ENCODE measurements at places on chromosomes 1 and 21. TPM values are rescaled to one million over a fixed set of nuclear protein-coding genes. Genes with fewer than 3 reads are reported as not detected.

DNA sequence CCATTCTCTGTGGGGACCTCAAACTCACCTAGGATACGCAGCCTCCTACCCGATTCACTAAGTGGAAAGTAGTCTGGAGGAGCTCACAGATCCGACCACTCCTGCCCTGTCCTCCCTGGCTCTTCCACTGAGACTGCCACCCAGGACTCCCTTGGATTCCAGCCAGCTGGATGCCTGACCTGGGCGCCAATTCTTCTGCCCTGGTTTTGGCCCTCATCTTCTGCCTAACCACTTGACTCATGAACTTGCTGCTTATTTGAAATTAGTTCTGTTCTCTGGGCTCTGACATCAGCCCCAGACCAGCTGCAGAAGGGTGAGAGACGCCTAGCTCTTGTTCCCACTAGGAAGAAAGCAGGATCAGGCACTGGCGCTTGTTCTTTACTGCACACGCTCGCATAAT, 48.9 kb downstream of the SLC35D1 start:
- DNase-seq: no peak
- H3K4me1 ChIP-seq: no peaks in the 10 kb centered on the region
- H3K4me3 ChIP-seq: no peak overlapping the region
- no peaks in the 10 kb centered on the region for H3K27me3 ChIP-seq
- H3K36me3 ChIP-seq: peaks cover 30% of the 10 kb centered on the region
- no peak overlapping the region for H3K27ac ChIP-seq

The CGN gene
- 0.17 TPM for total RNA-seq

The LRRC71 gene
- not detected for total RNA-seq

DNA sequence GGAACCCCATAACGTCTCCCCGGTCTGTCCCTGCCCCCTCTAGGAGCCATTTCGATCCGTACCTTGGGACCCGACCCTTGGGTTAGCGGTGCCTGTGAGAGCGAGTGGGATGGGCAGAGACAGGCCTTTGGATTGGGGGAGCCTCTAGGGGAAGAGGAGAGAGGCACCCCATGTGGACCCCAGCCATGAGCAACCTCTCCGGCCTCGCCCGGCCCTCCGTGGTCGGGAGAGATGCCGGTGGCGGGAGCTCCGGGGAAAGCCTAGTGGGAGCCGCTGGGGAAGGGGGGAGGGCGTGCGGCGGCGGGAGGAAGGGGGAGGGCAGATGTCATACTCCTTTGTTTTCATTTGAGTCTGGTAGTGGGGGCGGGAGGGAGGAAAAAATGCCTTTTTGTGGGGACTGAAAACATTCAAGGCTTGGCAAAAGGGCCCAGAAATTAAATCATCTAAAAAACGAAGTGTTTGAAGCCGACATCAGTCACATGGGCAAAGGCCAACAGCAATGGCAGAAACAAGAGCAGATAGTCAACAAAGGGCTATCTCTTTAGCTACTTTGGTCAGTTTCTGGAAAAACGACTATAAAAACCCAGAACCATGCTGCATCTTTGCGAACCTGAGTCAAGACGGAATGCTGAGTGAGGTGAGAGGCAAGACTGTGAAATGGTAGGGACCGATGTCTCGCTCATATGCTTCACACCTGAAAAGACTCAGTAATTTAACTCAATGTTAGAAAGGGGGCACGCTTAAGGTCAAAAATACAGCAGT, 758 bp downstream of the PTBP2 start:
- H3K4me1 ChIP-seq: peaks cover 31% of the 10 kb centered on the region
- H3K27me3 ChIP-seq: peaks cover 3% of the 10 kb centered on the region
- peaks cover 29% of the 10 kb centered on the region for H3K36me3 ChIP-seq
- H3K27ac ChIP-seq: peak overlapping the region; percentile 97
- DNase-seq: no peak

The KLHDC8A gene
- total RNA-seq: not detected

DNA sequence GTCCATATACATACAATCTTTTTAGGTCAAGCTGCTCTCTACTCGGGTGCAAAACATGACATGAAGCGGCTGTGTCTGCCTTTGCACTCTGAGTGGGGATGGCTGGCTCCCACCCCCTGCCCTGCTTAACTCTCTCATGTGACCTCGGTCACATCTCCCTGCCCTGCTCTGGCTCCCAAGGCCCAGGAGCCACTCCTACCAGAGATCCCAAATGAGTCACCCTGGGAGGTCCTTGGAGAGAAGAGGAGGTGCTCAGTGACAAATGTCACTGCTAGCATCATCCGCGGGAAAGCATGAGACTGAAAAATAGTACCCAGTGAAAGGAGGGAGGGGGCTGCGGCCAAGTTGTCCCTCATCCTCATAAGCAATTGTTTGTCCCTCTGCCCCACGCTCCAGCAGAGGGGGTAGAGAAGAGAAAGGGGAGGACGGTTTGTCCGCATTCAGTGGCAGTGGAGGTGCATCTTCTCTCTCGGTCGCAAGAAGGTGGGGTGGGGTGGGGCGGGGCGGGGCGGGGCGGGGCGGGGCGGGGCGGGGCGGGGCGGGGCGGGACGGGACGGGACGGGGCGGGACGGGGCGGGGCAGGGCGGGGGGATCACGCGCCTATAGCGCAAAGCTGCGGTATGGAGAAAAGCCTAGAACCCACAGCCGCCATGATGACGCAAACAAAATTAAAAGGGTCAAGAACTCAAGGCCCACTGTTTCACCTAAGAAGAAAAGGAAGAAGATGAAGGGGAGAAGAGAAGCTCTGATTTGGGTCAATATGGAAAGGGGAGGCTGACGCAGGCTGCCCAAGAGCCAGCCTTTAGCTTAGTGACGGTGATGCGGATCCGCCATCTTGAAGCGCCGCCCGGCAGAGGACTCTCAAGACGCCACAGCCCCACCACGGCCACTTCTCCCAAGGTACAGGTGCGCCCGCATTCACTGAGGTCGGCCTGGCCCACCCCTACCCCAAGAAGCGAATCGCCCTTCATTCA, 66.2 kb downstream of the CD46 start:
- DNase-seq: no peak
- H3K27me3 ChIP-seq: no peaks in the 10 kb centered on the region
- peaks cover 49% of the 10 kb centered on the region for H3K36me3 ChIP-seq
- peaks cover 49% of the 10 kb centered on the region for H3K4me1 ChIP-seq
- no peak overlapping the region for H3K27ac ChIP-seq
- no peak overlapping the region for H3K4me3 ChIP-seq

DNA sequence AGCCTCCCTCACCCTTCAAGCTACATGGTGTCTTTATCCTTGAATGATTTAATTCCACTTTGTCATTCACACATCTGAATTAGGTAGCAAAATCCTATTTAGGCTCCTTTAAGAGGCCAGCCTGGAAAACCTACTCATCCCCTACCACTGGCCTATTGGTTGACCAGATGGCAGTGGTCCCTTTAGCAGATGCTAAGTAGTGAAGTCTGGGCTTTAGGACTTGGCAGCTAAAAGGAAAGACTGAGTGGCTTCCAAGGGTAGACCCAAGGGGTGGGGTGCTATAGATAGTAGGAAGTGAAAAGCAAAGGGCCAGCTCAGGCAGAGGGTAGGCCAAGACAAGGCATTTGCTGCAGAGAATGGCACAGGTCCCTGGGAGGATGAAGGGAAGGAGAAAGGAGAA, 46.6 kb downstream of the KCNJ6 start:
- no peak overlapping the region for H3K4me3 ChIP-seq
- H3K36me3 ChIP-seq: no peaks in the 10 kb centered on the region
- no peak for DNase-seq
- no peaks in the 10 kb centered on the region for H3K4me1 ChIP-seq

DNA sequence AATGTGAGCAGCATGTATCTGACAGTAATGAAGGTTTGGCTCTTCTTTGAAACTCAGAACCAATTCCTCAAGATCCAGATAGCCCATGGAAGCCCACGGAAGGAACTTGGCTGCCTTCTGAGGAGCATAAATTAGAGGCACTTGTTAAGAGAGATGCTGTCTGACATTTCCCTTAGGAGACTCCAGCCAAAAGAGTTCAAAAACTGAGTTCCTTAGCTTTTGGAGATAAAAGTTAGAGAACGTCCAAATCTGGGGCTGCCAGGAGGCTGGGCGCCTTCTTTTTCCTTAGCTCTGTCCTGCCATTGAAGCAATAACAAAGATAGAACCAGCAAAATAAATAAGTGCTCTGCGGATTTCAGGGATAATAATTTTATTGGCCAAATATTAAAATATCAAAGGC, 439.6 kb upstream of the USP24 start:
- no peaks in the 10 kb centered on the region for H3K4me1 ChIP-seq
- DNase-seq: no peak
- no peak overlapping the region for H3K4me3 ChIP-seq
- H3K36me3 ChIP-seq: no peaks in the 10 kb centered on the region
- peaks cover under 1% of the 10 kb centered on the region for H3K27me3 ChIP-seq

GRCh38 chr1:160080381-160081100, 797 bp upstream of the KCNJ9 start:
- peaks cover 53% of the 10 kb centered on the region for H3K27me3 ChIP-seq
- no peaks in the 10 kb centered on the region for H3K36me3 ChIP-seq
- DNase-seq: no peak
- no peak overlapping the region for H3K27ac ChIP-seq
- no peak overlapping the region for H3K4me3 ChIP-seq

The RGS16 gene
- total RNA-seq: 1.9 TPM

The FAM72D gene
- 17.0 TPM for total RNA-seq

The RABGGTB gene
- total RNA-seq: 81.2 TPM

DNA sequence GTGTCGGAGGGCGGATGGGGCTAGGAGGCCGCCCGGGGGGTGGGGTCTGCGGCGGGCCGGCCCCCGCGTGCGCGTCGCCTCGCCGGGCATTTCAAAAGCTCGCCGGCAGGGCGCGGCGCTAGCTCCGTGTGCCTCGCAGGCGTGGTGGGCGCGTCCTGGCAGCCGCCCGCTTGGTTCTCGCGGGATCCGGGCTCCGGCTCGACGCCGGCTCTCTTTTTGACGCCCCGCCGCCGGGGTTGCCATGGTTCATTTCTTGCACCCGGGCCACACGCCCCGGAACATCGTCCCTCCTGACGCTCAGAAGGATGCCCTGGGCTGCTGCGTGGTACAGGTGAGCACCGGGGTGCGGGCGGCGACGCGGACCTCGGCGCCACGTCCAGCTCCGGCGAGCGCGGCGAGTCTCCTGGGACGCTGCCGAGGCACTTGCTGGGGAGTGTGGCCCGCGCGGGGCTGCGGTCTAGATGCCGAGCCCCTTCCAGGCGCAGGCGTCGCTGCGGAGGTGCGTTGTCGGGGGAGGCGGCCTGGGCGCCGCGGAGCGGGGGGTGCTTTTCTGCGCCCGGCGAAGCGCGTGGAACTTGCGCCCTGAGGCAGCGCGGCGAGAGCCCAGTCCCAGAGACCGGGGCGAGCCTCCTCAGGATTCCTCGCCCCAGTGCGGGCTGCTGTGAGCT, at the start of gene ZYG11A:
TSS of gene ZYG11A (plus strand) at position 118 of the 668 bp plus-strand sequence. CDS start at position 242, 124 bp downstream.
- no peaks in the 10 kb centered on the region for H3K36me3 ChIP-seq
- H3K4me1 ChIP-seq: peaks cover 10% of the 10 kb centered on the region
- no peak within 1 kb of the TSS for H3K27ac ChIP-seq
- H3K4me3 ChIP-seq: peak within 1 kb of the TSS; percentile 62
- DNase-seq: peak; percentile 82

The TRAF3IP3 gene
- total RNA-seq: 426 TPM

The ZFP69B gene
- 3.0 TPM for total RNA-seq

- peaks cover 2% of the 10 kb centered on the region for H3K27me3 ChIP-seq
- no peak for DNase-seq
- no peaks in the 10 kb centered on the region for H3K4me1 ChIP-seq
- H3K36me3 ChIP-seq: no peaks in the 10 kb centered on the region
- H3K4me3 ChIP-seq: no peak overlapping the region
Observed at GRCh38 chr1:233496993-233497392, 116.9 kb upstream of the KCNK1 start.

The RUNX1 gene
- total RNA-seq: 52.0 TPM

- no peaks in the 10 kb centered on the region for H3K4me1 ChIP-seq
- H3K36me3 ChIP-seq: peaks cover 3% of the 10 kb centered on the region
- no peak for DNase-seq
- H3K27ac ChIP-seq: no peak overlapping the region
- no peaks in the 10 kb centered on the region for H3K27me3 ChIP-seq
- H3K4me3 ChIP-seq: no peak overlapping the region
Observed at GRCh38 chr1:202575918-202576653, 134.2 kb downstream of the SYT2 start.

GRCh38 chr1:188155261-188155660, 1326.5 kb downstream of the PLA2G4A start:
- no peaks in the 10 kb centered on the region for H3K4me1 ChIP-seq
- no peak overlapping the region for H3K27ac ChIP-seq
- DNase-seq: no peak
- no peak overlapping the region for H3K4me3 ChIP-seq
- H3K36me3 ChIP-seq: no peaks in the 10 kb centered on the region
- no peaks in the 10 kb centered on the region for H3K27me3 ChIP-seq

The SLC30A1 gene
- total RNA-seq: 9.6 TPM

The DNASE2B gene
- total RNA-seq: not detected

The KRTAP13-4 gene
- not detected for total RNA-seq

- DNase-seq: no peak
- no peaks in the 10 kb centered on the region for H3K27me3 ChIP-seq
- H3K4me1 ChIP-seq: peaks cover 2% of the 10 kb centered on the region
- H3K4me3 ChIP-seq: no peak overlapping the region
- peaks cover 42% of the 10 kb centered on the region for H3K36me3 ChIP-seq
Observed at GRCh38 chr1:12285496-12286143, 55.8 kb downstream of the VPS13D start.

The SLC44A3 gene
- 0.52 TPM for total RNA-seq

- peaks cover 67% of the 10 kb centered on the region for H3K4me1 ChIP-seq
- peak overlapping the region; percentile 47 for H3K4me3 ChIP-seq
- peak overlapping the region; percentile 73 for H3K27ac ChIP-seq
- H3K36me3 ChIP-seq: peaks cover 21% of the 10 kb centered on the region
Observed at GRCh38 chr1:101122452-101123166, 97.0 kb upstream of the DPH5 start.

DNA sequence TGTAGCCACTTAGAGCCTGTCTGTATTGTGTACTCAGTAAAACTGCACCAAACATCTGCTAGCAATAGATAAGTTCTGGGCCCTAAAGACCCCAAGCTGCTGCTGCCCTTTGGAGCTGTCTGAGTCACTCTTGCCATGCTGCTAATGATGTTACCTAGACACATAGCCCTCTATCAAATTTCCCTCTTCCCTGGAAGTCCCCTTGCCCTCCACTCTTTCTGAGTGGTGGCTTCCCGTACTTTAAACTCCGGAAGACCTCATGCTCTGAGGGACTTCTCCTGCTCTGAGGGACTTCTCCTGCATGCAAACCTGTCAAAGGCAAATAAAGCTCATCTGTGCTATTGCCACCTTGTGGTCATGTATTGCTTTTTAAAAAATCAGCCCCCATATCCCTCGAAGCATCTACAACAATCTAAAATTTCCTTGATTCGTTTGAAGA, 34.0 kb downstream of the FH start:
- no peaks in the 10 kb centered on the region for H3K27me3 ChIP-seq
- no peaks in the 10 kb centered on the region for H3K4me1 ChIP-seq
- H3K36me3 ChIP-seq: no peaks in the 10 kb centered on the region

- DNase-seq: no peak
- peaks cover 20% of the 10 kb centered on the region for H3K4me1 ChIP-seq
- H3K27ac ChIP-seq: no peak overlapping the region
Observed at GRCh38 chr1:92306020-92306419, 7.2 kb downstream of the RPAP2 start.

The RAB3GAP2 gene
- 55.4 TPM for total RNA-seq

The CFHR4 gene
- total RNA-seq: not detected

The DDR2 gene
- total RNA-seq: 0.02 TPM

GRCh38 chr1:206863266-206863665, 2.2 kb upstream of the IL20 start:
- H3K36me3 ChIP-seq: peaks cover 3% of the 10 kb centered on the region
- no peak overlapping the region for H3K4me3 ChIP-seq
- H3K27ac ChIP-seq: no peak overlapping the region
- DNase-seq: no peak
- peaks cover 33% of the 10 kb centered on the region for H3K27me3 ChIP-seq
